ENCODE measurements at places on chromosomes 4 and X.

DNA sequence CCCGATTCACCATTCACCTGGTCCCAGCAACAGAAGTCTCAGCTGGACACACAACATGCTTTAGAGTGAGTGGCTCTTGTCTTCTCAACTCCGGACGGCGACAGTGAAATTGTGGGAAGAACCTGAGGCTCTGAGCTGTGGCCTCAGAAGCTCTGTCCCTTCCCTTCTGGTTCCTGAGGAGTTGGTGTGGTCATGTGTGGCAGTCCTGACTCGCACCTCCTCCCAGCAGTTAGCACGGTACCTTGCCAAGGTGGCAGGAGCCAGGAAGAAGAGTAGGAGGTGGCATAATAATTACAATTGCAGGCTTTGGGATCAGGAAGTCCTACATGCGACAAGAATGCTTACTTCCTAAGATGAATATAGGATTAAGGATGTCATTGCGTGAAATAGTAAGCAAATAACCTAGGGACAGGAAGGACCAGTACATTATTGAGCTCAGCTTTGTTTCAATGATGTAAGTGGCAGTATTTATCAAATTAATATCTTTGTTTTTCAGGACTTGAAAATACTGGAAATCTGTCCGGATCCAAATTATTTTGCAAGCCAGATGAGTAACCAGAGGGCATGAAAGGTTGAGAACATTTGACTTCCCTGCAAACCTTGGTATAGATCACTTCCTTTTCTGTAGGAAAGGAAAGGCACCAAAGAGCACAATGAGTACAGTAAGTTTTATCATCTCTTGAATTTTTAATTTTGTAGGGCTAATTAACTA lies 21.1 kb downstream of the RNF4 start:
- no peak for DNase-seq

DNA sequence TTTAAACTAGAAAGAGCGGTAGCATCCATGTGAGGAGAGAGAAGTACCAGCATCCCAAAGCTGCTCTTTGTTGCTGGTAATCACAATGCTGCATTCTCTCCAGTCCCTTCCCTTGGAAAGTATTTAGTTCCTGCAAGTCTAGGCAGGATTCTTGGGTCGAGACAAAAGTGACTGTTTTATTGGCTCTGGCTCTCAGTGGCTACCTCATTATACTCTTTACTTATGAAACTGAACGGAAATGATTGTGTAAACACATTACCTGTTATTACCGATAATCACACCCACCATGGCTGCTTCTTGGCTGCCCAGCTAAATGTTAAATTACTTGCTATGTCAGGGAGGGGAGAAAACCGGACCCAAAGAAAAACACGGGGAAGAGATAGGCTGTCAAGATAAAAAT lies 26.2 kb downstream of the ATXN3L start:
- no peak for DNase-seq

- no peak for DNase-seq
Observed at GRCh38 chr4:78293348-78293747, 236.2 kb downstream of the FRAS1 start.

GRCh38 chr4:76214177-76214675 lies 602 bp upstream of the SCARB2 start:
- no peak for DNase-seq

- DNase-seq: no peak
Observed at GRCh38 chr4:105871997-105872396, 23.3 kb upstream of the NPNT start.

DNA sequence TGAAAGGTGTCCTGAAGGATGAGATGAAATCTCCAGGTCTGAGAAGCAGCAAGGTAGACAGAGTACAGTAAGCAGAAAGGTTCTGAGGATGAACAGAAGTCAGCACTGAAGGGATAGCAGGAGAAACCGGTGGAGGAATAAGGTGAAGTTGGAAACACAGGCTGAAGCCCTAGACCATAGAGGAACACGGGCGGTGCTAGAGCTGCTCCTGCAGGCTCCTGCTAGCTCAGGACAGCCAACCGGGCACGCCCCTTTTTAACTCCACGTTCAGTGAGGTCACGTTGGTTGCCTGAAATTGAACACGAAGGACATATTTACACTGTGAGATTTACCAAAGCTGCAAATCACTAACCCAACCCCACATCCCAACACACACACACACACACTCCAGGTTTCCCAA lies 1886.4 kb upstream of the AGA start:
- no peak for DNase-seq
